ENCODE measurements at places on chromosomes 1 and 21. TPM values are rescaled to one million over a fixed set of nuclear protein-coding genes. Genes with fewer than 3 reads are reported as not detected.

CHIA gene
- not detected for polyA plus RNA-seq

GBP6 gene
- not detected for polyA plus RNA-seq

DNA sequence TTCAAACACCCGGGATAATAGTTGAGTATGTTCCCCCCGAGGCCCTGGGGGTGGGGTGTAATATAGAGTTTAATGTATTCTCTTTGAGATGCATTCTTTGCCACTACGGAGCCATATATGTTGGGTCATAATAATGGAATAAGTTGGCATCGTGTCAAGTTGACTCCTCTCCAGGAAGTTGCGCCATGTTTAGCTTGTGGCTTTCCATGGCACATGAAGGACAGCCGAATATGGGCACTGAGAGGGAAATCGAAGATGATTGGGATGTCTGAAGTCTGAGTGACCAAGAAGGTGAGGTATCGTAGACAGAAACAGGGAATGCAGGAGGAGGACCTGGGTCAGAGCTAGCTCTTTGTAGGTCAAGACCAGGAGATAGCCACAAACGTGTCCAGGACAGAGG lies 92.6 kb downstream of the PAX7 start:
- H3K27me3 ChIP-seq = peaks cover 2% of the 10 kb centered on the region
- no peak overlapping the region for H3K27ac ChIP-seq
- no peak overlapping the region for H3K4me3 ChIP-seq
- no peak for DNase-seq
- H3K36me3 ChIP-seq = no peaks in the 10 kb centered on the region

NT5C1A gene
- not detected for polyA plus RNA-seq

GRCh38 chr21:18350216-18350615 lies 53.4 kb downstream of the TMPRSS15 start:
- no peak overlapping the region for H3K4me3 ChIP-seq
- H3K27ac ChIP-seq = no peak overlapping the region
- H3K27me3 ChIP-seq = no peaks in the 10 kb centered on the region
- DNase-seq = no peak

All from HepG2 (cell line).